Midbrain (tissue), 1 donor: ENCODE measurements at places on chromosomes 7 and 10.
A peak's percentile ranks its signal among the peaks of the same experiment; 100 is the strongest.

DNA sequence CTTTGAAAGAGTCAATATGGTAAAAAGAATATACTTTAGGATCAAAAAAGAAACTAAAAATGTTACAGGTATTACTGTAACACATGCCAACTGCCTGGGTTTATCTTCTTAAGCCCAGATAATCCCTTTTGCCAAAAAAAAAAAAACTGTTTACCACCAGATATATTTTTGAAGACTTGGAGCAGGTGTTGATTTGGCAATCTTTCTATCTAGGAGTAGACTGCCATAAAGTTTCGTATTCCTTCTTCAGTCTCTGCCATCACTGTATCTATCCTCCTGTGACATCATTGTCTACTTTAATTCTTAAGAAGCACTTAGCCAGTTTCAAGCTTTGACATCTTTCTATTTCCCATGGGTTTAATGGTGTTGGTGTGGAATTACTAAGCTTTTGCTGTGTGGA, 161.0 kb downstream of the ST7 start:
- DNase-seq, result no peak

DNA sequence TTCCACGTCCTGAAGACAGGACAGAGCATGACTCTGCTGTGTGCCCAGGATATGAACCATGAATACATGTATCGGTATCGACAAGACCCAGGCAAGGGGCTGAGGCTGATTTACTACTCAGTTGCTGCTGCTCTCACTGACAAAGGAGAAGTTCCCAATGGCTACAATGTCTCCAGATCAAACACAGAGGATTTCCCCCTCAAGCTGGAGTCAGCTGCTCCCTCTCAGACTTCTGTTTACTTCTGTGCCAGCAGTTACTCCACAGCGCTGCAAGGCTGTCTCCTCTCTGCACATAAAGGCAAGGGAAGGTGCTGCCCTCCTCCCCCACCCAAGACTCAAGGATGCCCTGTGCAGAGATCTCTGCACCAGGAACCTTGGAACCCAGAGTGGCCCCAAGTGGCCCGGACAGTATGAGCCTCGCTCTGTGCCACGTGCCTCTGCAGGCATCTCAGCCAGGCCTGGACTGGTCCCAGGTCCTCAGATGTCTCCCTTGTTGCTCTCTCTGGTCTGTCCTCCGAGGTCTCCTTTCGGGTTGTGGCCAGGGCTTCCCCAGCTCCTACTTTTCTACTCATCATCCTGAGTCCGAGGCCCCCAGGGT, 230.3 kb upstream of the PRSS58 start:
- no peak for DNase-seq

GRCh38 chr10:100554902-100555301, 19.2 kb downstream of the HIF1AN start:
- DNase-seq, result no peak

DNA sequence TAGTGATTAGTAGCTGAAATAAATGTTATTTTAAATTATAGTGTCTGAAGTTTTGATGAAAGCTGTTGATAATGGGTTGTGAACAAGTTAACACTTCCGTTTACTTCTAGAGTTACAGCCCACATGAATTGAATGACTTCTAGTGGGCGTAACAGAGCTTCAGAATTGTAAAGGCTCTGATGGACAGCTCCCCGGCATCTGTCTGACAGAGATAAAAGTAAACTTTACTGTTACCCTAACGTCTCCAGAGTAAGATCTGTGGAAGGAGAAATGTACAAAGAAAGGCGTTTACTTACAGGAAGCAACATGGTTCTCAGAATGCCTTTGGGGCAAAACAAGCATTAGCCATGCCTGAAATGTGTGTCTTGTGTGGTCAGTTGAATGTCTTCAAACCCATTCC, 124.4 kb downstream of the ADARB2 start:
- DNase-seq, result no peak

DNA sequence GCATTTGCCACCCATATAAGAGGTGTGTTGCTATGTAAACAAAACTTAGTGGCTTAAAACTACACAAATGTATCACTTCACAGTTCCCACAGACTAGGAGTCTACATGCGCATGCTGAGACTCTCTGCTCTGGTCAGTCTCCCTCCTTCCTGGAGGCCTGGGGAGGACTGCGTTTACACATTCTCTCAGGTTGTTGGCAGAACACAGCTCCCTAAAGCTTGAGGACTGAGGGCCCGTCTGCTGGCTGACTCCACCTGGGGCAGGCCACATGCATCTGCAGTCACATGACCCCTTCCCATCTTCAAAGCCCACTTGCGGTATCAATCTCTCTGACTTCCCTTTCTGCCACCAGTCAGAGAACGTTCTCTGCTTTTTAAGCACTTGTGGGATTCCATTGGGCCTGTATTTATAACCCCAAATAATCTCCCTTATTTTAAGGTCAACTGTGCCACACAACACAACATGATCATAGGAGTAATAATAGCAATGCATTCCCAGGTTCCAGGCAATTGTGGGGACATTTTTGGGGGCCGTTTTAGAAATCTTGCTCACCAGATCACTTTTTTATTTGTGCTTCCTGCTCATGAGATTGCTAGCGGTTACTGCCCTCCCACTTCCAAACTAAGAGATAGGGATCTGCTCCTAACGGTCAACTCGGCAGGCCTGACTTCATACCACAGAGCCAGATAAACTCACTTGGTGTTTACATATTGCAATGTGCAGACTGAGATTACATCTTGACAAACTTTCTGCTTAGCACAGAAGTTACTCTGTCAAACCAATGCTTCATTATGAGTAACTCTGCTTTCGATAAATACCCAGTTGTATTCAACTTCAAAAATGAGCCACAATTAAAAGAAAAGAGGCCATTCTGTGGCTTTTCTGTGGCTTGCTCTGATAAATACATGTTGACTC, 96.3 kb downstream of the ALOX5 start:
- no peak for DNase-seq

DNA sequence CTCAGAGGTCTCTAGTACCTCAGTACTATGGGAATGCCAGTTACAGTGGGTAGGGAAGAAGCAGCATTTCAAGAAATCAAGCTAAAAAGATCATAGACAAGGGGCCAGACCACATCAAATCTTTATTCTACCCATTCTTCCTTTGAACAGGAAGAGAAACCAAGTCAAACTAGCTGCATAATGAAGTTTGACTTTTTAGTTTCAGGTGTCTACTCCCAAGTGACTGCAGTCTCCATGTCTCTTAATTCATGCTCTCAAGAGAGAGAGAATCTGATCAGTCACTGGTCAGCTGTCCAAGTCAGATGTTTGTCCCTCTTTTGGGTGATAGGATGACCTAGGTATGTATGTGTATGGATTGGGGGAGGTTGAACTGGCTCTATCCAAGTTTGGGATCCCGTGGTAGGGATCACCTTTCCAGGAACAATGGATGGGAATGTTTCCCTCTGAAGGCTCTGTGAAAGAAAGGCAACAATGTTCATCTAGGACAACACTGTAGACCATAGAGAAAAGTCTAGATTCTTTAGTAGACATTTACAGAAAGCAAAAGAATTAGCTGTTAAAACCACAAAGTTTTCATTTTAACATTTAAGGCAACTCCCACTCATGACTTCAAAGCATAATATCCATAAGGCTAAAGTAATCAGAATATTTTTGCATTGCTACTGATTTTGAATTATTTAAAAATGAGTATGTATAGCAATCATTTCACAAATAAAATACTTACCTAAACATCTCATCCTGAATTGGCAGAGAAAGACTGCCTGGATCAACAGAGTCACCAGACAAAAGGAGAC, 30.1 kb upstream of the PRTFDC1 start:
- no peak for DNase-seq

- no peak for DNase-seq
Observed at GRCh38 chr7:77702968-77703472, 6.8 kb downstream of the RSBN1L start.

DNA sequence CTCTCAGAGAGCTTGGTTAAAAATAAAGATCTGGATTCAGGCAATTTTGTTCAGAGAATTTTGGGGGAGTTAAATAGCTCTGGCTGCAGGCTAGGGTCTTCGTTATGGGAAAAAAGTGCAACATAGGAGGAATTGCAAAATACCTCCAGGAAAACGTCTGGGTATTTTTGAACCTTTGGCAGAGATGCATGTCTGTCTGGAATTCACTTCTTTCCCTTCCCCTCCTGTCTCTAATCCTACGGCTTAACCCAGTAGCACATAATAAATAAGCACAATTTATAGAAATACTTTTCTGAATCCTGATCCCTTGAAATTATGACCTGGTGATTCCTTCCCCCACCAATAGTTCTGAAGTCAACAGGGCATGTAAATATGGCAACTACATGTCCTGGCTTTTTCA, 19.3 kb upstream of the NUP205 start:
- DNase-seq, result no peak

DNA sequence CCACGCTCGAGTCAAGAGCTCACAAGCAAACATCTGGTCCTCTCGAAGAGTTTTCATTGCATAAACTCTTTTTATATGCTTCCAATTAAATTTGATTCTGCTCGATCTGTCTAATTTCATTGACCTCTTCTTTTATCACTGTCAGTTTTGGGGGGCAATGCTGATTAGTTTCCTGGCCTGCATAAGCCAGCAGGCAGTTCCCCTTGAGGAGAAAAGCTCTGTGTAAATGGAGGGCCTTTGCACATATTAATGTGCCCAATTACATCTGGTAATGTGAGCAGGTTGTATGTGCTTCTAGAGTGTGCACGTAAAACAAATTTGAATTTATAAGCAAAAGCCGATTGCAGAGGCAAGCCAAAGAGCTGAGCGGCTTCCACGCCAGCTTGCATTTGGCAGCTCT, 210.3 kb downstream of the ABCA13 start:
- DNase-seq, result no peak

GRCh38 chr10:11861341-11861740, 38.2 kb downstream of the PROSER2 start:
- no peak for DNase-seq

DNA sequence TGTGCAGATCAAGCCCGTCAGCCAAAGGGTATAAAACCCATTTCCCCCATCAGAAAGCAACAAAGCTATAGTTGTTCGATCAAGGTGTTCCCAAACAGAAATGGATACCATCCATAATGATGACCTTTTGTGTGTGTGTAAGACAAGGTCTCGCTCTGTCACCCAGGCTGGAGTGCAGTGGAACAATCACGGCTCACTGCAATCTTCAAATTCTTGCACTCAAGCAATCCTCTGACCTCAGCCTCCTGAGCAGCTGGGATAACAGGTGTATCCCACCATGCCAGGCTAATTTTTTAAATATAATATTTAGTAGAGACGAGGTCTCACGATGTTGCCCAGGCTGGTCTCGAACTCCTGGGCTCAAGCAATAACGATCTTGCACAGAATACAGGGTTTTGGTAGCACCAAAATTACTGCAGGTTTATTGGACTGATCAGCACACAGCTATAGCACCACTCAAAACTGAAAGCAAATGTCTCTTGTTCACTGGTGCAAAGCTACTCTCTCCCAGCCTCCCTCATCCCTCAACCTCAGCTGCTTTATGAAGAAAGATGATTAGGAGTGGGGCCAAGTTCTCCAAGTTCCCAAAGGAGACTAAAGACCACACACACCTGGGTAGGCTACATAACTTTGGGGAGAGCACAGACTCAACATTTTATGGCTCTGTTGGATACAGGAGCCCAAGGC, 80.5 kb downstream of the ABI1 start:
- no peak for DNase-seq

DNA sequence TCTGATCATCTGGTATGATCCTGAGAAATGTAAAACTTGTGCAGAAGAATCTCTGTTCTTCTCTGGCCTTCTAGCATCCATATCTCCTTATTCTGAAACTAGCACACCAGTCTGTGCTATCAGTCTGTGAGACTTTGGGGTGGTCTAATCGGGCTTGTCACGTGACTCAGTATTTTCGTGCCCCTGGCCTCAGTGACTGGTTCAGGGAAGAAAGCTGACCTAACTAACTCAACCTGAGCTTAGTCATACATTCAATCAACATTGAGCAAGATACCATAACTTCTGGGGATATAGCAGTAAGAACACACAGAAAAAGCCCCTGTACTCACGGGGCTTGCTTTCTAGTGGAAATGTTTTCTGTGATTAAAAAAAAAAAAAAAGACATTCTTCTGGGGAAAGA, 109.3 kb downstream of the DKK1 start:
- no peak for DNase-seq

- peak; percentile 77 for DNase-seq
Observed at GRCh38 chr7:97346349-97346748, 228.9 kb downstream of the SDHAF3 start.

DNA sequence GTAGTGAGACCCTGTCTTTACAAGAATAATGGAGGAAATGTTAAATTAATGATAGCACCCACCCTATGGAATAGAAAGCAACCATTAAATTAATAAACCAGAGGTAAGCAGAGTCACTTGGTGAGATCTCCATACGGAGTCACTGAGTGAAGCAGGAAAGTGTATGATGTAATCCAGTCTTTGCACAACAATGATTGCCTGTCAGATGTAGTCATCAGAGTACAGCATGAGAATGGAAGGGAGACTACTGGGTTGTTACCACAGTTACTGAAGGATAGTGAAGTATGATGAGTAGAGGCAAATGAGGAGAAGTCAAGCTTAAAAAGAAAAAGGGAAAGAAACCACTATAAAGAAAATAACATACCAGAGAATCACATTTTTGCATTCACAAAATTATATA, 371.9 kb upstream of the SHH start:
- DNase-seq, result no peak

- DNase-seq, result peak; percentile 73
Observed at GRCh38 chr10:15313047-15313446, 58.0 kb downstream of the FAM171A1 start.

GRCh38 chr7:93053949-93054943, 63.5 kb downstream of the SAMD9 start:
- no peak for DNase-seq

GRCh38 chr10:97822261-97822687, 27.4 kb upstream of the GOLGA7B start:
- no peak for DNase-seq

DNA sequence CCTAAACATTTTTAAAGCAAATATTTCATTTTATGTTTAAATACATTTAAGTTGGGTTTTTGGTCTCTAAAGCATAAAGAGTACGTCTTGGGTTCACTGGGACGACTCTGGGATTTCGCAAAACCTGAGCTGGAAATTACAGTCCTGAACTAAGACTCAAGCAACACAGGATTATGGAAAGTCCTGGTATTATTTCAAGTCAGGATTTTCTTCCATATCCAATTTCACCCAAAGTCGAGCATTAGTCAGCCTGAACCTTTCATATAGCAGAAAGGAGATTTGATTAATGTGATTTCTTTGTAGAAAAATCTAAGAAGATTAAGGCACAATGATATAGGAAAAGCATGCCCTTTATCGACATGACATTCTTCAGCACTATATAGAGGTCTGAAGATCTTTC, 100.0 kb downstream of the MTERF1 start:
- DNase-seq, result no peak

- DNase-seq, result no peak
Observed at GRCh38 chr7:2017914-2018568, 214.7 kb downstream of the MAD1L1 start.

DNA sequence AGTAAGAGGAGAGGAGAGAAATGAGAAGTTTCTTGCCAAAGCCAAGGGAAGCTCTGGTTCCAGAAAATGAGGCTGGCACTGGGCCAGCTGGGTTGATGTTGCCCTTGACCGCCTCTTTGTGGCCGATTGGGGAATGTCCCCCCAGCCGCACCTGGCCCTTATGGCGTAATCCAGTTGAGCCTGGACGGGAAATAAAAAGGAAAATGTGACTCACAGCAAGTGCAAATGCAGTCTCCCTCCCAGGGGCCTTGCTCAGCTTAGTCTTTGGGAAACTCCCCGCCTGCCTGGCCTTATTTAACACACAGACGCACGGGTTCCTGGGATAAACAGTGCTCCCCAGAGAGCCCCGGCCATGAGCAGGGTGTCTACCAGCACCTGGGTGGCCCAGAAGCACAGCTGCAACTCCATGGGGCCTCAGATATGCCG, 174.8 kb downstream of the KIAA1217 start:
- DNase-seq, result peak; percentile 29
